ENCODE measurements at places on chromosomes 3 and 15.

DNA sequence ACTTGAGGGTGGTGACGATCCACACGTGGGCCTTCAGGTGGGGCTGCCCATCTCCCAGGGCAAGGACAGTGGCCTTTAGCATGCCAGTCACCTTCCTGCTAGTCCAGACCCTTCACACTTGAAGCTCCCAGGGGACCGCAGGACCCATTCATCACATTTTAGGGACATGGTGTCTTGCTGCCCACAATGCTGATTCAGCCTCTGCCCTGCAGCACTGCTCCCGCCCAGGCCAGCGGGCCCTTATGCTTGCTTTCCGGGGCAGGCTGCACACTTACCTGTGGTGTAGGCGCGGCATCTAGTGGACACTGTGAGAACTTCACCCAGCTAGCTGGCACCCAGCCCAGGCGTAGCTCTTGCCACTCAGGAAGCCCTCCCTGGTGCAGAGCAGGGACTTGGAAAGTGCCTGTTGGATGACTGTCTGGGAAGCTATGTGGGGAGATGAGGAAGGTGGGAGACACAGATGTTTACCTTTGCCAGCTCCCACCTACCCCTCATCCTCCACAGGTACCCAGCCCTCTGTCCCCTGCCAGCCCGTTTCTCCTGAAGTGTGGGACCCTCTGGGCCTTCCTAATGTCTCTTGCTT, 26.3 kb upstream of the NR2C2 start:
- peak; percentile 66 for DNase-seq

DNA sequence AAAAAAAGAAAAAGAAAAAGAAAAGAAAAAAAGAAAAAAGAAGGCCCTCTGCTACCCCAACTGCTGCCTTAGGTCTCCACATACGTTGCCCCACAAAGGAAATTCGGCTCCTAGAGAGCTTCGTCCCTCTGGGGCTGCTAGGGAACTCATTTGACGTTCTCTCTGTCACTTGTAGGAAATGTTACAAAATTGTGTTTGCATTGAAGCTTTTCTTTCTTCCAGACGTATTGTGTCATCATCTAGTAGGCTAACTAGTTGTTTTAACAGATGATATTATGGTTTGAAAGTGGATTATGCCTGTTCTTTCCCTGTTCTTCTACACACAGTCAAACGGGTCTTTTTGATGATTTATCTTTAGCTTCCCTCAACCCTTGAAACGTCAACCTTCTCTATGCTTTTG, 125.3 kb downstream of the BDH1 start:
- no peak for DNase-seq

DNA sequence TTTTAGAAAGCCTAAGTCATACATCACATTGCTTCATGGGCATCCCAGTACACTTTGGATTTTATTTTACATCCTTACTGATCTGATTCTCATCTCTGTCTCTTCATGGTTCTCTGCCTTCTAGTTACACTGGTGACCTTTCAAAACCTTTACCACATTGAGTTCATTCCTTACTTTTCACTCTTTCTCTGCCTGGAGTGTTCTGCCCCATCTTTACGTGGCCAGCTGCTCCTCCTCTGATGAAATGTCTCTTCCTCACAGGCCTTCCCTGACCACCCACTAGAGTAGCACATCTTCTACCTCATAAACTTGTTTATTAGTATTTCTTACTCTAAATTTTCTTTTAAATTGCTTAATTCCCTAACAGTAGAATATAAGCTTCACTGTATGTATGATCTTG, 17.7 kb downstream of the CTNNB1 start:
- DNase-seq: no peak

- DNase-seq: no peak
Measured at GRCh38 chr3:52798978-52799476, 4.4 kb downstream of the ITIH3 start.

DNA sequence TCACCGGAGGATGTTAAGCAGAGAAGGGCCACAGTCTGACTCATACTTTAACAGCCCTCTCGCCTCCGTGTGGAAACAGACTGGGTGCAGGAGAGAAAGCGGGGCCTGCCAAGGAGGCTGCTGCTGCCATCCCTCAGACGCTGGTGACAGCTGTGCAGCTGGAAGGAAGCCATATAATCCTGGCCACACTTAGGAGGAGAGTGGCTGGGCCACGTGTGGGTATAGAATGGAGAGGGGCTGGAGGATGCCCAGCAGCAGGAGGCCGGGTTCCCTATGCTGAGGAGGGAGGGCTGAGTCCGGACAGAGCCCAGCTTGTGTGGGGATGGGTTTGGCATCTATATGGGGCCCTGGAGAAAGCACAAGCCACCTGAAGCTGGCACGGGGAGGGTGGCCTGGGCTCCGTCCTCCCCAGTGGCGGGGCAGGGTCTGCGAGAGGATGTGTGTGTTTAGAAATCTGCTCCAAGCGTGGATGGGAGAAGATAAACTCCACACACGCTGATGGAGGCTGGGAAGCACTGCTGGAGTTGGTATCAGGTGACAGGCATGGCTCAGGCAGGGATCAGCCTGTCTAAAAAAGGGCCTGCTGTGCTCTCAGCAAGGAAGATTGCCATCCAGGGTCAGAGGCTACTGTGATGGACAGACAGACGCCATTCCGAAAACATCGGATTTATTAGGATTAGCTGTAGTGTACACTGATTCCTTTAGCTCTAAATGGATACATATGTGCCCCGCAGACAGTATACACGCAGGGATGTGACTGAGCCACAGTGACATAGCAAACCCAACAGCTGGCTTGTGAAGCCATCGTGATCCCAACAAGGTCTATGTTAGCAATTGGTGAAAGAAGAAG, 15.9 kb downstream of the ABTB1 start:
- no peak for DNase-seq

- DNase-seq: no peak
Measured at GRCh38 chr3:11835028-11835639, 11.6 kb downstream of the TAMM41 start.

- DNase-seq: no peak
Measured at GRCh38 chr3:184710870-184711492, 883 bp downstream of the MAGEF1 start.

GRCh38 chr15:97840501-97840900, 120.0 kb upstream of the ARRDC4 start:
- DNase-seq: no peak

- no peak for DNase-seq
Measured at GRCh38 chr3:27423463-27423862, 54.3 kb upstream of the NEK10 start.

GRCh38 chr3:49805897-49806701, 3.0 kb downstream of the INKA1 start:
- DNase-seq: no peak

DNA sequence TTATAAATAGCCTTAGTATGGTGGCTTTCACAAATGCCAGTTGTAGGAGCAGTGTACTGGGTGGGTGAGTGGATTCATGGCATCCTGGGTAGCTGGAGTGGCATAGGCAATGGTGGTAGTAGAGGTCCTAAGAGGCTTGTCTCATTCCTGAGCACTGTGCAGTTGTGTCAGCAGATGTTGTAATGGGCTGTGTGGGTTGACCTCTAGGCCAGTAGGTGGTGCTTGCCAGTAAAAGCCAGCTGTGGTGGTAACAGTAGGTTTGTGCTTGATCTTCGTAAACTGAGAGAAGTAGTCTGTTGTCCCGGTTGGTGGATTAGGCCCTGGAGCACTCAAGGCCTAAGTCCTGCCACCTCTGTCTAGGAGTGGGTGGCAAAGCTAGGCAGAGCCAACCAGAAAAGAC, 149.7 kb upstream of the SUCLG2 start:
- no peak for DNase-seq

GRCh38 chr3:136844724-136845123, 17.3 kb upstream of the NCK1 start:
- no peak for DNase-seq

GRCh38 chr3:195403841-195404408, 38.9 kb downstream of the ACAP2 start:
- no peak for DNase-seq

GRCh38 chr3:117811786-117812185, 1102.2 kb downstream of the TUSC7 start:
- no peak for DNase-seq

DNA sequence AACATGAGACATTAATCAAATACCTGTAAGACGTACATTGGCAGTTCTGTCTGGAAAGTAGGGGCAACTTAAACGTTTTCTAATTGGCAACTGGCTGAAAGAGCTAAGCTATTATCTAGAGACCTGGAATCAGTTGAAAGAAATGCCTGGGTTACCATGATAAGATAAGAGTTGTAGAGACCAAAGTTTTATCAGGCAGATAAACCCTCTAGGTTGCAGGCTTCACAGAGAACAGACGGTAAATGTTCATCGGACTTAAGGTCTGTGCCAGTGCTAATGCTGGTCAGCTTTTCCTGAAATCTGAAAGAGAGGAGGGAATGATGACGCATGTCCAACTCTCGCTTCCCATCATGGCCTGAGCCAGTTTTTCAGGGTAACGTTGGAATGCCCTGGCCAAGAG, 196.2 kb downstream of the ROBO2 start:
- DNase-seq: no peak
